Pancreas (tissue), 10 donors: ENCODE measurements at places on chromosomes 6 and 20.
A peak's percentile ranks its signal among the peaks of the same experiment; 100 is the strongest.

- H3K36me3 ChIP-seq = no peaks in the 10 kb centered on the region
- H3K27ac ChIP-seq = no peak overlapping the region
- no peak overlapping the region for H3K4me3 ChIP-seq
- H3K4me1 ChIP-seq = no peaks in the 10 kb centered on the region
- no peaks in the 10 kb centered on the region for H3K27me3 ChIP-seq
Measured at GRCh38 chr6:76351275-76351674, 278.8 kb upstream of the IMPG1 start.

DNA sequence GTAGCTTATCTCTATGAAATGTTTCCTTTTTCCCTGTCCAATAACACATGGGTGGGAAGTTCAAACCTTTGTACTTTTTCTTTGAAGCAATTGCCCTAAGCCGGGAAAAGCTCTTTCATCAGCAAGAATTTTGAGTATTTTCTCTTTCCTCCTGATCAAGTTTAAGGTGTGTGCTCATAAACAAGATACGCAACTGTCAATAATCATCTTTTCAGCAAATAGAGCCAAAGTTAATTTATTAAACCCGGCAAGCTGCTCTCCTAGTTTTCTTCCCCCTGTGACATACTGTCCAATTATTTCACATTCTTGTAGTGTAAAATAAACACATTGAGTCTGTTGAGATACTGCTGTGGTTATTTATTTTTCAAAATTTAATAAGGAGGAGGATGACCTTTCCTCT is 194.4 kb downstream of the EDN1 start:
- no peaks in the 10 kb centered on the region for H3K27me3 ChIP-seq
- H3K4me3 ChIP-seq = no peak overlapping the region
- no peaks in the 10 kb centered on the region for H3K36me3 ChIP-seq
- no peak overlapping the region for H3K27ac ChIP-seq

DNA sequence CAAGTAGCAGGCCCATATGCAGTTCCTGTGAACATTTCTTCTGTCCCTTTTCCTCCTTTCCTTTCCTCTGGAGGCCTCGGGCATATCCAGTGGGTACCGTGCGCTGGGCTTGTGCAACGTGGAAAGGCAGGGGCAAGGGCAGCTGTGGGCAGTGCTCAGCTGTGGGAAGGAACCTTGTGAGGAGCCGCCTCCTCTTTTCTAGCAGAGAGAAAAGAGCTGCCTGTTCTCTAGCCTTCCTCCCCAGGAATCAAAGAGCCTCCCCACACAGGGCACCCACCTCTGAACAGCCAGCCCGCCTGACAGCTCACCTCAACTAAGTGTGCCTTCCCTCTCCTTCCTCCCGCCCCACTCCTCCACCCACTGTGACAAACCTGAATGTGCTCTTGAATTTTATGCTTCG is 143.3 kb upstream of the HDDC2 start:
- H3K27ac ChIP-seq = no peak overlapping the region
- DNase-seq = no peak
- no peaks in the 10 kb centered on the region for H3K4me1 ChIP-seq
- H3K27me3 ChIP-seq = no peaks in the 10 kb centered on the region

- no peak overlapping the region for H3K4me3 ChIP-seq
- H3K27ac ChIP-seq = peak overlapping the region; percentile 24
- no peaks in the 10 kb centered on the region for H3K27me3 ChIP-seq
- H3K36me3 ChIP-seq = no peaks in the 10 kb centered on the region
- DNase-seq = peak; percentile 48
- peaks cover 6% of the 10 kb centered on the region for H3K4me1 ChIP-seq
Measured at GRCh38 chr6:32954986-32955802, 2.3 kb upstream of the HLA-DMA start.

DNA sequence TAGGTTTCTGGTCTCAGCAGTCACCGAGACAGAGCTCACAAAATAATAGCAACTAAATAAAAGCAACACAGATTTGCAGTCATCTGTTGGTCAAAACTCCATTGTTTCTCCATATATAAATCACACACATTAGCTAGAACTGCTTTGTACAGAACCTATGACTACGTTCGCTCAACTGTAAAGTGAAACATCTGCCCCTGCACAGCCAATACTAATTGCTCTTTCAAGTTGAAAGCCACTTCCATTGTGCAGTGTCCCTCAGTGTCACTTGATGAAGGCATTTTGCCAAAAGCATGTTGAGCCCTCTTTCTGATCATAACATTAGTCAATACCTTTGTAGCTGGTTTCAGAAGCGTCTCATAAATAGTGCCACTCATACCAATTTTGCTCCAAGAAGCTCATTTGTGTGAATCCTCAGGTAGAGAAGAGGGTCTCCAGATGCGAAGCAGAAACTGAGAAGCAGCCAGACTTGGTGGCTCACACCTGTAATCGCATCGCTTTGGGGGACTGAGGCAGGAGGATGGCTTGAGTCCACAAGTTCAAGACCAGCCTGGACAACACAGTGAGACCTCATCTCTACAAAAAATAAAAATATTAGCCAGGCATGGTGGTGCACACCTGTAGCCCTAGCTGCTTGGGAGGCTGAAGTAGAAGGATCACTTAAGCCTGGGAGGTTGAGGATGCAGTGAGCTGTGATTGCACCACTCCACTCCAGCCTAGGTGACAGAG is 68.9 kb downstream of the PERP start:
- H3K27me3 ChIP-seq = no peaks in the 10 kb centered on the region
- no peaks in the 10 kb centered on the region for H3K36me3 ChIP-seq
- no peak overlapping the region for H3K4me3 ChIP-seq
- no peaks in the 10 kb centered on the region for H3K4me1 ChIP-seq

- no peaks in the 10 kb centered on the region for H3K4me1 ChIP-seq
- DNase-seq = no peak
- no peaks in the 10 kb centered on the region for H3K36me3 ChIP-seq
Measured at GRCh38 chr6:1739220-1739619, 129.5 kb downstream of the FOXC1 start.
